ENCODE measurements at places on chromosomes 13 and 19.

DNA sequence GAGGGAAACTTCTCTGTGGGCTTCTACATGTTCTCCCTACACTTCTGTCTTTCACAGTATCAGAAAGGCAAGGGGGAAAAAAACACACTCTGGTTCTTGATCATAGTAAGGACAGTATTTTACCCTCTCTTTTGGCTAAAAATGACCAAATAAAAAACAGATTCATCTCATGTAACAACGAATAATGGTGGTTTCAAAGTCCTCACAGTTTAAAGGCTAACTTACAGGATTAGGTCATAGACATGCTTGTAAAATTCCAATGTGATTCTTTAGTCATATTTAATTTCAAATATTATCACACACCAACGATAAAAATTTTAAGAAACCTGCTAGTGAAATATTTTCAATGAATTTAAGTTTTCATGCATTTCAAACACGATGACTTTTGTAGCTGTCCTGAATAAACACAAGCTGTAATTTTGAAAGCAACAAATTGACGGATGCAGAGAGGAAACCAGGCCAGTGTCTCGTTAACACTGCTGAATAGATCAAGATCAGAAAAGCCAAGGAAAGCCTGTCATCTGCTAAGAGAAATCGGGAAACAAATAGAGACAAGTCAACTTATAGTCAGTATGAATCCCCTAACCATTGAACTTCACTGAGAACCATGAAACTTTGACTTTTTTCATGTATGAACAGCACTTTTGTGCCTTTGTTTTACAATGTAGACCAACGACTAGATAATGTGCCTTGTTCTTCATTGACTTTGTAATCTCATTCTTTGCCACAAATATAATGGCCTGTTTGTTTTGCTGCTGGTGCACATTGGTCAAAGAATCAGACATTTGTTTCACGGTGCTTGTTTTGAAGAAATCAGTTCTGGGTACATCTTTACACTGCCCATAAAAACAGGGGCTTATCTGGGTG is 22.0 kb downstream of the MBNL2 start:
- no peak for DNase-seq

DNA sequence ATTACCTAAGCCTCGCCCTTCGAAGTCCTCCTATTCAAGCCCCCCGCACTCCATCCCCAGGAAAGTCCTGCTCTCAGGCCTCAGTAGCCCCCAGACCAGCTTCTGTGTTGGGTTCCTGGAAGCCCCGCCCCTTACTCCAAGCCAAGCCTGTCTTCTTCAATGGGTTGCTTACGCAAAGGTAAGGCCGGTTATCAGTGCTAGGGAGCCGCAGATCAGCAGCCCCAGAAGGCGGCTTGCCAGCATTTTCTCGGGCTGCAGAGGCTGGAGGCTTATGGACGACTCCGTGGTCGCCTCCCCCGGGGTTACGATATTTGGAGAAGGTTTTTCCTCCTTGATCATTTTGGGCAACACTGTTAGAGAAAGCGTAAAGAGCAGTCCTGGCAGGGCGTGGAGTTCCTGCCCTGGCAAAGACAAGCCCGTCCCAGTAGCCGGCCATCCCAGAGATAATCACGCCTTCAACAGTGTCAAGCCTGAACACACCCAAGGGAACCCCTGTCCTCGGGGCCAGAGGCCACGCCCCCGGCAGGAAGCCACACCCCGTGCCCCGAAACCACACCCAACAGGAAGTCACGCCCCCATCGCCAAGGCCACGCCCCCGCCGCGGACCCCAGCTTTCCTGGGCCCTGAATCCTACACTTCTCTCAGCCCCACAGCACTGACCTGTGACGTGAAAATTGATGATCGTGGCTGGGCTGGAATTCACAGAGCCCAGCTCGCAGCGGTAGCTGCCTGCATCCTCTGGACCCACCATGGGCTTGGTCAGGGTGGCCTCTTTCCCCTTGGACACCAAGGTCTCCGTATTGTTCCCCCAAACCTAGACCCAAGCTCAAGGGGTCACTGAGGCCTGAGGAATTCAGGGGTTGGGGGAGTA is 954 bp upstream of the RASIP1 start:
- no peak for DNase-seq

- DNase-seq: no peak
These were observed 520.8 kb upstream of the MIR17HG start for GRCh38 chr13:90826688-90827087.

- DNase-seq: no peak
These were observed 165.9 kb downstream of the KLF5 start for GRCh38 chr13:73224703-73225102.

GRCh38 chr13:40673414-40673813 is 7.0 kb upstream of the FOXO1 start:
- DNase-seq: no peak

- DNase-seq: no peak
These were observed 8.8 kb upstream of the GNG7 start for GRCh38 chr19:2711172-2711874.

- no peak for DNase-seq
These were observed 153.8 kb upstream of the UQCRFS1 start for GRCh38 chr19:29366757-29367156.

GRCh38 chr13:70816853-70817252 is 708.6 kb upstream of the KLHL1 start:
- no peak for DNase-seq

GRCh38 chr19:49188626-49189200 is 31.1 kb downstream of the TRPM4 start:
- DNase-seq: no peak

- no peak for DNase-seq
These were observed 884.3 kb upstream of the PCDH20 start for GRCh38 chr13:62299988-62300387.

DNA sequence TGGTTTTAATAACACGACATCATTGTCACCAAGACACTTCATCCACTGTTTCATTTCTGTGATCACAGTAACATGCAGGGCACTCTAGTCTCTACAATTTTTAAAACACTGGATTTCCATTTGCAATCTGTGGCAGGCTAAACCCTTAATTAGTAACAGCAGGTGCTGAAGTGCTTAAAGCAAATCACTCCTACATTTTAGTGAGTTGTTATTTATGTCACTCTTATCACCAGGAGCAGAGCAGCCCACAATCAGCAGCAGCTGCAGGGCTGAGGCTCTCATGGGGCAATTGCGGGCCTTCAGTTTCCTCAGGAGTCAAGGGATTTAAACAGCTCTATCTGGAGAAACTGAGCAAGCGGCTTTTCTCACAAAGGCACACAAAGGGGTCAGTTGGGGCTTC is 1.6 kb downstream of the SOHLH2 start:
- no peak for DNase-seq

DNA sequence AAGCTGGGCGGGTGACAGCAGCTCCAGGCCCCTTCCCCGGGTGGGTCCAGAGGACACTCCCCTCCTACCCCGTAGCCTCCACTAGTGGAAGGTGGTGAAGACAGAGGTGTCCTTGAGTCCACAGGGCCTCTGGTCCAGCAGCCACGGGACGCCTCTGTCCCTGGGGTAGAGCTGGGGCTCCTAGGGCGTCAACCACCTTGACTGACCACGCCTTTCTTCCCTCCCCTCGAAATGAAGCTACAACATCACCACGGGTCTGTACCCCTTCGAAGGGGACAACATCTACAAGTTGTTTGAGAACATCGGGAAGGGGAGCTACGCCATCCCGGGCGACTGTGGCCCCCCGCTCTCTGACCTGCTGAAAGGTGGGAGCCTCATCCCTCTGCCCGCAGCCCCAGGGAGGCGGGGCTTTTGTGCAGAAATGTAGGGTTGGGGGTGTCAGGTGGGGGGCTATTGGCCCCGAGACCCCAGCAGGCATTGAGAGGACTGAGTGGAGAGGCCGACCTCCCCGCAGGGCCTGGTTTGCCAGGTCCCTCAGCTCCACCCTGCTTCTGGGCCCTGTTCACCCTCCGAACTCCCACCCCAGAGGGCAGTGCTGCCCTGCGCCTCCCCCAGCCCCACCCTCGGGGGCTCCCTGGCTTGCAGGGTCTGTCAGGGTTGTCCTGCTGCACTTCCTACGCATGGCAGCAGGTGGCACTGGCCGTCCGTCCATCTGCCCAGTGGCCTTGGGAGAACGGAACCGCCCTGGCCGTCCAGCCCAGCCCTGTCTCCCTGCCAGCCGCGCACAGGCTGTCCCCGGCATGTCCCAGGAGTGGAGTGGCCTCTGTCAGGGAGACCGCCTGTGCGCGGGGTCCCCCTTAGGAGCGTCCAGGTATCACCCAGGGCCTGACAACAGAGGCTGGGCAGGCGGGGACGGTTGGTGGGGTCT is 15.7 kb downstream of the STK11 start:
- DNase-seq: no peak

DNA sequence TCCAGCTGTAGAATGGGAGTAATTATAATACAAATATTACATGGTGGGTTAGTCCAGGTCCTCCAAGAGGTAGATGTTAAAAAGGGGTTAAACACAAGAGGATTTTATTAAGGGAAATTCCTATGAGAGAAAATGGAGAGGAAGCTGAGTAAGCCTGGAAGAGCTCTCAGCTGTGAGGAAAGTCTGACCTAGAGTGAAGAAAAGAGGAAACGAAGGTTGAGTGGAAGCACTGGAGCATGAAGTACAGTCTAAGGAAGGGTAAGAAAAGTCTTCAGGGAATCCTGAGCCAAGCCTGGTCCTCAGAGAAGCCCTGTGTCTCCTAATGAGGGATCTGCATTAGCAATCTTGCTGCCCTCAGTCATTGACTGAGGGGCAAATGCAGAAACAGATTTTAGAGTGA is 506.2 kb downstream of the GPC5 start:
- no peak for DNase-seq

- no peak for DNase-seq
These were observed 2.1 kb downstream of the KCNK6 start for GRCh38 chr19:38321646-38322196.

- DNase-seq: no peak
These were observed 1759.4 kb downstream of the PCDH9 start for GRCh38 chr13:65470781-65471180.

GRCh38 chr19:10467104-10467706 is 36.0 kb downstream of the KEAP1 start:
- no peak for DNase-seq

- no peak for DNase-seq
These were observed at the start of gene PSPN for GRCh38 chr19:6375411-6376010. Gene PSPN, minus strand, starts transcription at chr19:6375933. Its CDS starts 84 bp downstream, at chr19:6375849.

DNA sequence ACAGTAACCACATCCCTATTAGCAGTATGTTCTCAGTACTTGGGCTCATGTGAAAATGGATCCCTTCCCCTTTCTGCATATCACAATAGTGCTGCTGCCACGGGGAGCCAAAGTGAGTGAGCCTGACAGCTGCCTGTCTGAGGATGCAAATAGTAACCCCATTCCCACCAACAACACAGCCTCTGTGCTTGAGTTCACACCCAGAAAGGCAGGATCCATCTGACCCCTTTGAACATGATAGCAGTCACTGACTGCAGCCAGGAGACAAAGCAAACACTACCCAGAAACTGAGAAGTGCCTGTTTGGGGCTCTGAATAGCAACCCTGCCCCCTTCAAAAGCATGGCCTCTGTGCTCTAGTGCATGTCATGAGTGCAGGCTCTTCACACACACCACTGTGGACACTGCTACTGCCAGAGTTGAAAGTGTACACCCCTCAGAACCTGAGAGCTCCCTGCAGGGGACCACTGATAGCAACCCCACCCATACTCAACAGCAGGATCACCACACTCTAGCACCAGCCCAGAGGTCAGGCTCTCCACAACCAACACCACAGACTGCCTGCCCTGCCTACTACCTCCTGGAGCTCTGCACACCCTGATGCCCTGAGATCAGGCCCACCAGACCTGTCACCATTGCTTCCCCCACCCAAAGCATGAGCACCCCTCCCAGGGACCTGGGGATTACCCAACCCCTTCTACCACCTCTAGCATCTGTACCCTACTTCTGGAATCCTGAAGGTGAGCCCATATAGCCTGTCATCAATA is 1563.5 kb upstream of the PRR20A start:
- no peak for DNase-seq

DNA sequence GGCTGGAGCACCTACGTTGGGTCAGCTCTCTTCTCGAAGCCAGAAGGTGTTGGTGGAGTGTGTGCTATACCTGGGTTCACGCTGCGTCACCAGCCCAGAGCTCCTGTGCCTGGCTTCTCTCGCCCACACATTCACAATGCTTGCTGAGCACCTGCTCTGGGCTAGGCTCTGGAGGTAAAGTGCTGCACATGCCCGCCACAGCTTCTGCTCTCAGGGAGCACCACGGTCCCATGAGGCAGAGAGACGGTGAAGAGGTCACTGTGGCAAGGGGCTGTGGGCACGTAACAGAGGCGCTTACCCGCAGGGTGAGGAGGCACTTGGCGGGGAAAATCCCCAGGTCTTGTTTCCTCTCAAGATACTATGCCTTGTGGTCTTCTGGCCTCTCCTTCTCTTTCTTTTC is 174.2 kb downstream of the TEX29 start:
- DNase-seq: no peak

GRCh38 chr13:97749174-97749573 is 204.3 kb upstream of the IPO5 start:
- DNase-seq: no peak

GRCh38 chr13:97758317-97758716 is 195.2 kb upstream of the IPO5 start:
- DNase-seq: no peak

GRCh38 chr19:31344403-31344802 is 4.8 kb downstream of the TSHZ3 start:
- DNase-seq: no peak

DNA sequence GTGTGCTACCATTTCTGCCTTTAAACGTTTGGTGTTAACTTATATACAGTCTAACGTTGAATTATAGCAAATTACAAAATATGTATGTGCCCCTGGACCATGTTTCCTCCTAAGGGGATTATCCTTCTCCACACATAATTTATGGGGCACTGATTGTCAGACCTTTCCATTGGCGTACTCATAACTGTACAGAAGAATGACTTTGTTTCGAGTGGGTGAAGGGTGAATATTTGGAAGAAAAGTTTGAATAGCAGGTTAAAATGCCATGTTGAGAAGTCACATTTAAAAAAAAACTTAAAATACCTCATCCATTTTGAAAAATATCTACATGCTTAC is 58.8 kb downstream of the SLC10A2 start:
- DNase-seq: no peak

GRCh38 chr13:106418556-106418955 is 116.9 kb downstream of the EFNB2 start:
- DNase-seq: no peak

- no peak for DNase-seq
These were observed 24.0 kb downstream of the ZNF564 start for GRCh38 chr19:12527034-12527836.

- no peak for DNase-seq
These were observed 30.2 kb upstream of the EVI5L start for GRCh38 chr19:7799640-7800355.

GRCh38 chr13:106561551-106562170 is 6.3 kb downstream of the ARGLU1 start:
- DNase-seq: peak; percentile 16

Measured in GM12892 (cell line).